ENCODE measurements at places on chromosomes 5 and 9.

DNA sequence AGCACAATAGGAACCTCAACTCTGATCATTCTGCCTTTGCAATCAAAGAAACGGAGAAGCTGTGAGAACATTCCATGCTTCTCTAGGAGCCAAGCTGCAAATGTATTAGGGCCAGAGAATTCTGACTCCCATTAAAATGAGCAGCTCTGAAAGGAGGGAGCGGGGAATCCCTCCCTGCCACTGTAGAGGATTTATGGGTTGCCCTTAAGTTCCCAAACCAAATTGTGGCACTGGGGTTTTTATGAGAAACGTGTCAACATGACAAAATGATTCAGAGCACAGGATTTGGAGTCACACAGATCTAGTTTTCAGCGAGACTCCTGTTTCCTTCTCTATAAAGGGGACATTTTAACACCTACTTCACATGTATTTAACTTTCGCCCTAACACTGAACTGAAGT lies 1.8 kb downstream of the IL6ST start:
- no peak for DNase-seq

GRCh38 chr5:61020415-61020814 lies 75.4 kb downstream of the NDUFAF2 start:
- DNase-seq = no peak

DNA sequence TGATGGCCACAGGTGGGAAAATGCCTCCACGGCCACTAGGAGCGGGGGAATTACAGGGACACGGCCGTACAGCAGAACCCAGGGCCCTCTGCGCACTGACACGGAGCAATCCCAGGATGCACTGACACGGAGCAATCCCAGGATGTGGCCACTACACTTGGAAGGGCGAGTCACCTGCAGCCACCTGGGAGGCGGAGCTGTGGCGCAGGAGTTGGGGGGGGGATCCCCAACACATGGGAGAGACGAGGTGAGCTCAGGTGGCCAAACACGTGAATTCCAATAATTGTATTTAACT lies 6.8 kb downstream of the CLPTM1L start:
- DNase-seq = no peak

DNA sequence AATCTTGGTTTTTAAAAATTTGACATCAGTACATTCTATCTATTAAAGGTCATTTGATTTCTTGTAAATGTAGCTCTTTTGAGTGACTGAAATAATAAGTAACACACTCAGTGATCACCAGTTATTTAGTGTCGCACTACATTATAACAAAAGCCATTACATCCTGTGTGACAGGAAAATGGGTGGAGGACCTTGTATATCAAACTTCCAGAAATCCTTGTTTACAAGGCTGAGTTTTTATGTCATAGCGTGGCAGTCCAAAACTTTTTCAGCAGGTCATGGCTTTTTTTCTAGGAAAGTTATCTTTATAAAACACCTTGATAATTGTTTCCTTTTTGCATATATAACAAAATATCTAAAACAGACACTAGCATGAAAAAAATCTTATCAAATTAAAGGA lies 14.4 kb upstream of the ITGA1 start:
- no peak for DNase-seq

DNA sequence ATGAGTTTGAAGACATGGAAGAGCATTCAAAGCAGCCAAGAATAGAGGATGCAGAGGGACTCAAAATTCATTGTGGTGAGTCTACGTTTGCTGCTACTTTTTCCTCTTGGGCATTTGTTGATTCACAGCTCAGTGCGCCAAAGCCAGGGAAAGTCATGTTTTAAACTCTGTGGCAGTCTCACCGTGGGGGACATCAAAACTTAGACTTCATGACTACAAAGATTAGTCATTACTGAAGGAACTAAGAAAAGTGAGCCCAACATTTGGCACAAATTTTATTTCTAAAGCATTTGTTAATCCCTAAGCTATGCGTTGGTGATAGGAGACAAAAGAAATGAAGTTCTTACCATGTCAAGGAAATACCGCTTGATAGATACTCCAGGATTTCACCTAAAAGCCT lies 73.7 kb upstream of the MTAP start:
- no peak for DNase-seq

DNA sequence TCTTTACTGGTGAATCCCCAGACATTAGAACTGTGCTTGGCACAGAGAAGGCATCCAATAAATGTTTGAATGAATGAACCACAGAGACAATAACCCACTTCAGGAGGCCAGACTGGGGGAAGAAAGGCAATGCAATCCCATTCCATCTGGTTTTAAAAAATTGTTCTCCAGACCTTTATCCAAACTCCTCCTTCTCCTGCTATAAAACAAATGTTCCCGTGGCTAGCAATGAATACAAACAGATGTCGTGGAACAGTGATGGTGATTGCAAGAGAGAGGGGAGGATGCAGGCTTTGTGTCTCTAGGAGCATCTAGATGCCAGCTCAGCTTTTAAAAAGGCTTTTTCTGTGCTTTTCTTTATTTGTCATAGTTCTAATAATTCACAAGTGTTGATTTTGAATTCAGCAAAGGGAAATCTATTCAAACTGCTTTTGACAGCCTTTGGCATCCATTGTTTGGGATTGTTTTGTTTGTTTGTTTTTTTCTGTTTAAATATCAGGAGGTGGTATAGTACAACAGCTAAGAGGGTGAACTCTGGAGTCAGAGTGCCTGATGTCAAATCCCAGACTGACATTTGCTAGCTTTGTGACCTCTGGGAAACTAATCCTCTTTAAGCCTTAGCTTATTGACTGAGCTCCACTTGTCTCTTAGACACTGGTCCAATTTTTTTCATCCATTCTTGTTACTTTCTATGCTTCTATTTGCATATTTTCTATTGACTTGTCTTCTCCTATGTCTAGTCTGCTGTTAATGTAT lies 59.1 kb downstream of the TNFSF15 start:
- no peak for DNase-seq

GRCh38 chr5:23072179-23072578 lies 219.0 kb upstream of the CDH12 start:
- no peak for DNase-seq

DNA sequence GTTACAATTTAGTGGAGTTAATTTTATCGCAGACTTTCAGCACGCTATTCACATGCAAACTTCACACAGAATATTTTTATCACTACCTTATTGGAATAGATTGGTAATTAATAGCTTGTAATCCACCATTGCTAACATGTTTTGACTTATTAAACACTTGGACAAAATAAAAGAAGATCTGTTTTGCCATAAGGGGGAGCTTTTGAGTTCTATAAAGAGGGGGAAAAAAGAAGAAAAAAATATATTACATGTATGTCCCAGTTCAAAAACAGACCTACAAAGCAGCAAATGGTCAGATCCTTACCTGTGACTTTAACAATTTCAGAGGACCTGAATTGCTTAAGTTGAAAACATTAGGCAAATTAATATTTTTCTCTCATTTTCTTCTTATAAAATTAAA lies 1.2 kb upstream of the PAPPA start:
- DNase-seq = no peak

DNA sequence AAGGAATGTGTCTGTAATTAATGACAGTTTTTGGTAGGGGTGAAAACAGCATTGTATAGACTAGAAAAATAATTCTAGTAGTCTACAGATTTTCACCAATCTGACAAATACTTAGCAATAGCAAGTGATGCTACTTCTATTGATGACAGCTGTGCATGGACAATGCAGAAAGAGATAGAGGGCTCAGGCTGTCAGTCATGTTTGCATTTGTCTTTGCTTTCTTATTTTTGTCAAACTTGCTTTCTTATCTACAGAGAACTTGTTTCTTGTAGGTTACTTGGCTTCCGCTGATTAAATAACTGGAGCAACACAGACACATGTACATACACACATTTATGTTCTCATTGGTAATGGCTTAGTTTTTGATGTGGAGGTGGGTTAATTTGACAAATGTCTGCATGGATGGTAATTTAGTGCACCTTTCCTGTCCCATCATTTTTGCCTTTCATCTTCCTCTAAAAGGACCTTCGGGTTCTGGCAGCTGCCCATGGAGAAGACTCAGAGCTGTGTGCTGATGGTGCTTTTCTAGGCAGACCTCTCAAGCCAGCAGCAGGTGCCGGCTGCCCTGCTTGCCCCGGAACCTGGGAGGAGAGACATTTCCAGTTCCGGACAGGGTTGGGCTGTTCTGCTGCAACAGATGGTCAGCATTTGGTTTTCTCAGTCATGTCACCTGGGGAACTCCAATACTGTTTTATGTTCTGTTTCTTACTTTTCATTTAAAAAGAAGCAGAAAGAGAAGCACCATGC lies 28.8 kb downstream of the CAMK4 start:
- peak; percentile 37 for DNase-seq

- DNase-seq = no peak
Observed at GRCh38 chr5:130796902-130797301, 368.2 kb downstream of the HINT1 start.

DNA sequence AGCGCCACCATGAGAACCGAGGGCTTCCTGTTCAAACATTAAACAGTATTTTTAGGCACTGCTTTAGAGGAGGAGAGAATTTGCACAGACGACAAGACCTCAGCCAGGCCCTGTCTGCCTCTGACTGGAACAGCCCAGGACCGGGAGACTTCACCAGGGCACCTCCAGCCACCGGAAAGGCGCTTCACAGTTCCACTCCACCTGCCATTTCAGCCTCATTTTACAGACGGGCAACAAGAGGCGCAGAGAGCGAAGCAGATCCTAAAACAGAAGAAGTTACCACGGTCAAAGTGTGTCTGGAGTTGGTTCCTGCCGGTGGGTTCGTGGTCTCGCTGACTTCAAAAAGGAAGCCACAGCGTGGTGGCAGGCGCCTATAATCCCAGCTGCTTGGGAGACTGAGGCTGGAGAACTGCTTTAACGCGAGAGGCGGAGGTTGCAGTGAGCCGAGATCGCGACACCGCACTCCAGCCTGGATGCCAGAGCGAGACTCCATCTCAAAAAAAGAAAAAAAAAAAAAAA lies 28.4 kb downstream of the COL23A1 start:
- DNase-seq = no peak

GRCh38 chr9:21764846-21765245 lies 37.6 kb upstream of the MTAP start:
- DNase-seq = no peak

GRCh38 chr5:159331093-159331973 lies 1.0 kb upstream of the IL12B start:
- DNase-seq = no peak

- DNase-seq = no peak
Observed at GRCh38 chr9:114367366-114367765, 20.4 kb downstream of the AKNA start.

- no peak for DNase-seq
Observed at GRCh38 chr5:158302029-158302428, 443.1 kb upstream of the CLINT1 start.

DNA sequence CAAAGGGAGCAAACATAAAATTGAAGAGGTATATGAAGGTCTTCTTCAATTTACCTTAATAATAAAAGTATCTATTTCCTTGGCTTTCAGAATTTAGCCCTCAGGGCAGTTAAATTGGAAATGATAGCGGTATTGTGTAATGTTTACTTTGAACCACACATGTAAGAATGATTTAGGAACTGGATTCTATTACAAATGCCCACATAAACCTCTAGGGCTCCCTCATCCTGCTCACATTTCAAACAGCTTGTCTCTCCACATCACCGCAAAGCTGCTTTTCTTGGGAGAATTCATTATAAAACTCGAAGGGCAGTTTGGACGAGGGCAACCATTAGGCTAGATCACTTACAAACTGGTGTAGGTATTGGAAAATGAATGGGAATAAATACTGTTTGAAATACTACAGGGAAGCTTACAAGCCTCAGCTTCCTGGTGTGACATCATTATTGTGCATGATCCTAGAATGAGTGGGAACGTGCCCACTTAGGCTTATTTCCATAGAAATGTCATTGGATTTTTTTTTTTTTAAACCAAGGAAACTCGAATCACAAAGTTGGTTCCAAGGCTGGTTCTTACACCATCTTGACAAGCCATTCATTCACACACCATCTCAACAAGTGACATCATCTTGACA lies 47.3 kb downstream of the MTRR start:
- no peak for DNase-seq

DNA sequence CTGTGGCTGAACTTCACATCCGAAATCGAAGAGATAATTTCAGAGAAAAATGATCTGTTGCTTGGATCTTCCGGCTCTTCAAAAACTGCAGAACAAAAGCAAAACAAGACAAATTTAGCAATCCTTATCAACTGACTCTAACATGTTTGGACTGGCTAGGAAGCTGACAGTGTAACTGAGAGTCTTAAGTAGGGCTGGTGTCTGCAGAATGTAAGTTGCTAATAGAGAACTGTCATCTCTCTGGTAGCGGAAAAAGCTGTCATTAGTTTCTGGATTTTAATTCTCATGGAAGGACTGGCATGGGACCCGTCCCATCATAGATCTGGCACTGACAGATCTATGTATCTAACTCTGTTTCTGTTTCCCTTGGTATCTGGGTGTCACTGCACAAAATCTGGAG lies 84.4 kb upstream of the GPR151 start:
- no peak for DNase-seq

GRCh38 chr9:14029806-14030374 lies 284.1 kb downstream of the NFIB start:
- DNase-seq = no peak

DNA sequence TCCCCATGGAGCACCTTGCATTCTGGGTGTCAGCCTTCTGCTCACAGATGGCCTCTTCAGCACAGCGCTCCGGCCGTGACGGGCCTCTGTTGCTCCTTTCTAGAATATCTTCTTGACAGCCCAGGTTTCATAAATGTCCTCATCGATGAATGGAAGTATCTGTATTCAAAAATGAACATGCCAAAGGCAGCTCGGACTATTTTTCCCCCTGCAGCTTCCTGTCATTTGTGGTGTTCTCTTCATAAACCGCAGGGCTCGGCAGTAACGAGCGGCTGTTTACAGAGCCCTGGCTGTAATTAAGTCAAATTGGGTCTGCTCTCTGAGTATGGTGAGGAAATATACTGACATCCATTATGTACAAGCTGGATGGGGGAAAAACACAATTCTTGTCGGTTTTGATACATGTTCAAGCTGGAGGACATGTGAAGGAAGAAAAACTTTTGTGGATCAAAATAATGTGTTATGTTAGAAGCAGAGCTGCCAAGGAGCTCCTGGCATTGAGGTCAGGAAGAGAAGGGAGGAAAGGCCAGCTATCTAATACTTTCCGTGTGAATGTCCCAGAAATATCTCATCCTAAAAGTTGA lies 154.1 kb upstream of the CD180 start:
- DNase-seq = peak; percentile 29

DNA sequence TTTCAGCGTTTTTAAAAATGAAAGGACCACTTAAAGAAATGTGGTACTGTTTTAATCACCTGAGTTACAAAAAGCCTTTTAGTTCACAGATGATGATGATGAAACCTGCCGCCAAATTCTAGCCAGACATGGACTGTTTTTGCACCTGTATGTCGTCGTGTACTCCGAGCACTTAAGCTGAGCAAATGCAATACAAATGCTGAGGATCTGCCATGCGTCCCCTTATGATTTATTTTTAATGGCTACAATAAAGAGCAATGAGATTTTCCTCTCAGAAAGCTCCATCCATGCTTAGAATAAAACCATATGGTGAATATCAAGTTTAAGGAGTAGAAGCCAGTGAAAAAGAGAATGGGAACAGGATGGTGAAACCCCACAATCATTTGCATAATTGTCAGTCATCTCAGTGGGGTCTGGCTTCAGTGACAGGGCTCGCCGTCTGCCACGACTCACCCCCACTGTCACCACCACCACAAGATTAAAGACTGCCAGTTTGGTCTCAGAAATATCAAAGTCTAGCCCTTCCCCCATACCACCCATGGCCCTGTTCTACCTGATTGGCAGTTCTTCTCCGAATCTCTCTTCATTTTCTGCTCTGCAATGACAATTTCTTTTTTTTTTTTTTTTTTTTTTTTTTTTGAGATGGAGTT lies 159.9 kb downstream of the GOLPH3 start:
- no peak for DNase-seq

GRCh38 chr5:116229131-116229689 lies 144.4 kb downstream of the COMMD10 start:
- DNase-seq = no peak

GRCh38 chr9:128841694-128842492 lies 12.3 kb upstream of the SPOUT1 start:
- no peak for DNase-seq
